ENCODE measurements at places on chromosomes 16 and 17. TPM values are rescaled to one million over a fixed set of nuclear protein-coding genes. Genes with fewer than 3 reads are reported as not detected.

Gene MRM1
- total RNA-seq = 15.3 TPM

Gene FBXO39
- not detected for total RNA-seq

Gene COPZ2
- 17.4 TPM for total RNA-seq

Gene RGS9
- total RNA-seq = 7.2 TPM

Gene RNF43
- total RNA-seq = 0.83 TPM
